ENCODE measurements at places on chromosomes 11 and 22.

DNA sequence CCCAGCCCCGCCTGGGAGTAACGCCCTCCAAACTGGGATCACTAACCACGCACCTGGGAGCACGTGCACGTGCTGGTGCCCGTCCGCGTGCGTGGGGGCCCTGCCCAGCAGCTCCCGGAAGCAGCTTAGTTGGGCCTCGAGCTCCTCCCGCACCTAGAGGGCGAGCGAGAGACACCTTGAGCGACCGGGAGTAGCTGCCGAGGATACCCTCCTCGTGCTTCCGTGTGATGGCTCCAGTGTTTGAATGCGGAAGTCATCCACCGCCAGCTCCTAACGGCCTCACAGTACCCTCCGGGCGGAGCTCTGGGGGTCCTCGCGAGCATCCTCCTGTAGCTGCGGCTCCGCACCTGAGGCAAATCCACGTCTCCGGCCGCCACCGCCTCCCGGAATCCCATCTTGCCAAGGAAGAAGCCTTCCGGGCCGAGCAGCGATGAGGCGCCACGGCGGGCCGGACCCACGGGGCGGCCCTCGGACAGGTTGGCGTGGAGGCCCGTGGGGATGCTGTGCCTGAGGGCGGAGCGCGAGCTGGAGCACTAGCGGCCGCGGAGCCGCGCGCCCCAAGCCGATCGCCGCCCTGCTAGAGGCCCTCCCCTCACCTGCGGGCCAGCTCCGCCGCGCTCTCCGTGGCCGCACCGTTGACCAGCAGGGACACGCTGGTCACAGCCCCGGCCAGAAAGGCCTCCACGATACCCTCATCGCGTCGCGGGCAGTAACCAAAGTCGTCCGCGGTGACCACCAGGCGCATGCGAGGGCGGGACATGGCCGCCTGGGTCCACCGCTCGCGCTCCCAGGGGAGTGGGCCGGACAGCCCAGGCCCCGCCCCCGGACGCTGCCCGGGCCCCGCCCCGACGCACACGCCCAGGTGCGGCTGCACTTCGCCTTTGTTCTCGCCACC, at the start of gene YDJC:
Gene YDJC, minus strand, starts transcription at position 768 of the 895 bp plus-strand sequence. Its CDS starts 8 bp downstream, at position 760.
- ATAC-seq = peak; percentile 95

DNA sequence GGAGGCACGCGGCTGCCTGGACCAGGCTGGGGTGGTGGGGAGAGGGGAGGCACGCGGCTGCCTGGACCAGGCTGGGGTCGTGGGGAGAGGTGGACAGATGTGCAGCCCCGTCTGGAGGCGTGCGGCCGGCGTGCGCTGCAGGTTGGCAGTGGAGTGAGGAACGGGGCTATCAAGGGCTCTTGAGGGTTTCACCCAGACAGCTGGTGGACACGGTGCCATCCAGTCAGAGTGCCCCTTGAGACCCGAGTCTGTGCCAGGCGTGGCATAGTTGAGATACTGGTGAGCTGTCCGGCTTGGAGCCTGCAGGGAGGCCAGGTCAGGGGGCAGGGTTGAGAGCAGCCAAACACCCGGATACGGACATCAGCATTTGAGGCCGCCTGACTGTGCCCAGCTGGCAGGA, 1.5 kb upstream of the GRAMD4 start:
- no peak for ATAC-seq

DNA sequence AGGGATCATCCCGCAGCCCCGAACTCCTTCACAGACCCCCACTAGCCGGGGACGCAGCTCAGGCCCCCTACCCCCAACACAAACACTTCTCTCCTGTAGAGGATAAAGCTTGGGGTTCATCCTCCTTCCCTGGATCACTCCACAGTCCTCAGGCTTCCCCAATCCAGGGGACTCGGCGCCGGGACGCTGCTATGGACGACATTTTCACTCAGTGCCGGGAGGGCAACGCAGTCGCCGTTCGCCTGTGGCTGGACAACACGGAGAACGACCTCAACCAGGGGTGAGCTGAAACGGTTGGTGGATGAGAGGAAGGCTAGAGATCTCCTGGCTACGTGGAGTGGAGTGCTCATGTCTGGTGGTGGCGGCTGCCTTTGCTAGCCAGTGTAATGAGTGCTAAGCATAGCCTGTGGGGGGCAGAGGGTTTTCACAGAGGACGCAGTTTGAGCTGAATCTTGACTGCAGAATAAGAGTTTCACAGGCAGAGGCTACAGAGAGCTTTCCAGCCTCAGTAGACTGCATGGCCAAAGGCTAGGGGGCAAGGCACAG, 580 bp downstream of the ILK start:
- peak; percentile 64 for ATAC-seq

DNA sequence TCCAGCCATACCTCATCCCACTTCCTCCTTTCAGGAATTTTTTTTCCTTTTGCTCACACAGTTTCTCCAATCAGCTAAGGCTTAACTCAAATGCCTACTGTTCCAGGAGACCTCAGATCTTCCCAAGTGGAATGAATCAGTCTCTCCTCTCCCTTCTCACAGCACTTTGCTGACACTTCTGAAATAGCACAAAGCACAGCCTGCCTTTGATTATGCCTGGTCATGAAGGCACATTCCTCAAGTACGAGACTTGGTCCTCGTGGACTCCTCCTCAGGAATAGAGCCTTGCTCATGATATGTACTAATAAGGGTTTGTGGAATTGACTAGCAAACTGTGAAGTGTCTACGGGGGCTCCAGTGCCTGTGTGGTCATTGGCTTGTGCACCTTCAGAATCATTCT, 176.7 kb upstream of the TENM4 start:
- no peak for ATAC-seq

- peak; percentile 78 for ATAC-seq
Observed at GRCh38 chr11:125772834-125773505, 5.7 kb downstream of the PATE2 start.

- ATAC-seq = peak; percentile 76
Observed at GRCh38 chr22:36036167-36036624, 7.6 kb upstream of the RBFOX2 start.

- ATAC-seq = no peak
Observed at GRCh38 chr11:78660471-78660870, 85.8 kb upstream of the NARS2 start.

DNA sequence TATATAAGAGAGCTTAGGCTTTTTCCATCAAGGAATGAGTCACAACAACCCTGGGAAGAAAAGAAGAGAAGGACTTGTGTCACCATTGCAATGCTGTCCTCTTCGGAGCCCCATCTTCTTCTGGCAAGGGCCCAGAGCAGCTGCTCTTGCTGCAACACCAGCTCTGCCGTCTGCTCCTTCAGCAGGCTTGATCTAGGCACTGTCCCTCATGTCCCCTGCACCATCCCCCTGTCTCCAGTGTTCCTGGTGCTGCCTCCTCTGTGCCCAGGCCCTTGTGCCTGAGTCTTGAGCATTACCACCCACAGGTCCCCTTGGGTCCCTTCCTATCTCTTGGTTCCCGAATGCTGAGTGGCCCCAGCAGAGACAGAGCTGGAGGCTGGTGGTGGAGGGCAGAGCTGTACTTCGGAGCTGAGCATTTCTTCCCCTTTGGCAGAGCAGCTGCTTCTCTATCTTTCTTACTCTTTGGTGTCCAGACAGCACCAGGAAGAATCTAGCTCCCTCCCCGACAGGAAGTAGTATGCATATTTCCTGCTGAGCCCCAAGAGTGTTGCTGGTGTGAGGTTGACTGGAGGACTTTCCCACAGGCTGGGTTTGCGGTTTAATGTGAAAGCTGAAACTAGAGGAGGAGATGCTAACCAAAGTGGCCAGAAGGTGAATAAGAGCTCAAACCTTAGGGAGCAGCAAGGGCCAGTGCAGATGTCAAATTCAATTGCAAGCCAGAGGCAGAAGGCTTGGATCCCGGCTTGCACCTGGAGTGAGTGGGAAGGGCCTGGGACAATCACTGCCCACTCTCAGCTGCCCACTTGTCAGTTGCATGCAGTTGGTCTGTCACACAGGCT, 27.8 kb downstream of the WEE1 start:
- ATAC-seq = peak; percentile 57

DNA sequence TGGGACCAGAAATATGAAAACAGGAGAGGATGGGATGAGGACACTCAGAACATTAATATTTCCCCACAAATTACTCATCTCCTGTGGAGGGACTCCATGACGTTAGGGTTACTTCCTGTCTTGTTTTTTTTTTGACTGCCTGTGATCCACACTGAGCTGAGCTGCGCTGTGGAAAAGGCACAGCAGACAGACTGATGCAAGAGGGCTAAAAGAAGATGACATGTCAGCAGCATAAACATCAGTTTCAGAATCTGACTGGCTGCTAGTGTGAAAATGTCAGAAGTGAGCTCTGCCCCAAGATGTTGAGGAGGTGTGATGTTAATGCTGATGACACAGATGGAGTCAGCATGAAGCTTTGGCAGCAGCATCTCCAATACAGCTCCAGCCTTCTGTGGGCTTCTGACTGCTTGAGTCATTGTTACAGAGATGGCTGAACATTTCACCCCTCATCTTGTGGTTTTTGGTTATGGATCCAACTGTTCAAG, 286.8 kb downstream of the BLID start:
- peak; percentile 96 for ATAC-seq

DNA sequence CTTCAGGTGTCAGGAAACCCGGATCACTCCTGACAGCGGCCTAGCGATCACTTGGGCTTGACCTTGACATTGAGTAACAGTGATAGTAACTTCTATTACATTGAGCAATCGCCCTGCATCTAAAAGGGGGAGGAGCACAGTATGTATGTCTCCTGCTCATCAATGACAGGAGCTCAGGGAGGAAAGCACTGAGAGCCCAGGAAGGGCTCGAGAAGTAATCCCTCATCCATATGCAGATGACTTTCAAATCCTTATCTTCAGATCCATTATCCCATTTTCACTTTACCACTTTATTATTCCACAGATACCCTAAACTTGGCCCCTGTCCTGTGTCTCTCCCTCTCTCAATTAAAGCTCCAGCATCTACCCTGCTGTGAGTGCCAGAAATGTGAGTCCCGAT, 47.8 kb downstream of the ABTB2 start:
- no peak for ATAC-seq

DNA sequence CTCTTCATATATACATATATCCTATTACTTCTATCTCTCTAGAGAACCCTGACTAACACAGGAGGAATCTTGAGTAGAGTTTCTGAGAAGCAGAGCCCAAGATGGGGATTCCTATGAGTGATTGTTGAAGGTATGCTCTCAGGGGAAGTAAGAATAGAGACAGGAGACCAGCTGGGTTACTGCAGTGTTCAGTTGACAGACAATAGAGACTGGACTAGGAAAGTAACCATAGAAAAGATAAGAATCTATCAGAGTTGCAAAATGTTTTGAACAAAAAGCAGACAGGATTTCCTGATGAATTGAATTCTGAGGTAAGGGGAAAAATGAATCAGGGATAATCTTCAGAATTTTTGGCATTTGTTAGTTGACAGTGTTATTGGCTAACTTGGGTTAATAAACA, 54.4 kb downstream of the SLC17A6 start:
- no peak for ATAC-seq

- no peak for ATAC-seq
Observed at GRCh38 chr11:68649851-68650555, 34.3 kb upstream of the GAL start.

DNA sequence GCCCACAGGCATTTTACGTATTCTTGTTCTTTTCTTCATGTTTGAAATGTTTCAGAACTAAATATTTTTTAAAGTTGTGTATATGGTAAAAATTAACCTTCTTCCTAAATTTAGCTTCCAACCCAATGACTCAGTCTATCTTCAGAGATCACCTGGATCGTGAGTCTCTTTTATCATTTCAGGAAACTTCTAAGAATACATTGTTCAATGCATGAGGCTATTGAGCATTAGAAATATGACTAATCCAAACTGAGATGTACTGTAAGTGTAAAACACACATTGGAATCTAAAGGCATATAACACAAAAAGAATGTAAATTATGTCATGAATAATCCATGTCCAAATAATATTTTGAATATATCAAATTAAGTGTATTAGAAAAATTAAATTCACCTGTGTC, 265.2 kb downstream of the LUZP2 start:
- ATAC-seq = no peak

- no peak for ATAC-seq
Observed at GRCh38 chr22:22810471-22810870, 77.1 kb upstream of the IGLL5 start.

DNA sequence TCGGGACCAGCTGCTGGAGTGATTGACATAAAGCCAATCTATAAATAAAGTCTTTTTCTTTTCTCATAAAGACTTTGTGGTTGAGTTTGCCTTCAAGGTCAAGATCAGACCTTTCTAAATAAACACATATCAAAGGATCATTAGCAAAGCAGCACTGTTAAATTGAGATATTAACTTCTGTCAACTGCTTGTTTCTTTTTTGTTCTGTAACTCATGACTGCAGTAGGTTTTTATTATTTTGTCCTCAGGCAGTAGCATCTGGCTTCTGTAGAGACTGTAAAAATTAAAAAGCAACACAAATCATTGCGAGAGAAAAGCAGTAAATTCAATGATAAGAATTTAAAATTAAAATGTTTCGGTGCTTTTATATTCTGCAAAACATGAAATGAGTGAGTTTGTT, 77.7 kb upstream of the NNMT start:
- ATAC-seq = no peak

DNA sequence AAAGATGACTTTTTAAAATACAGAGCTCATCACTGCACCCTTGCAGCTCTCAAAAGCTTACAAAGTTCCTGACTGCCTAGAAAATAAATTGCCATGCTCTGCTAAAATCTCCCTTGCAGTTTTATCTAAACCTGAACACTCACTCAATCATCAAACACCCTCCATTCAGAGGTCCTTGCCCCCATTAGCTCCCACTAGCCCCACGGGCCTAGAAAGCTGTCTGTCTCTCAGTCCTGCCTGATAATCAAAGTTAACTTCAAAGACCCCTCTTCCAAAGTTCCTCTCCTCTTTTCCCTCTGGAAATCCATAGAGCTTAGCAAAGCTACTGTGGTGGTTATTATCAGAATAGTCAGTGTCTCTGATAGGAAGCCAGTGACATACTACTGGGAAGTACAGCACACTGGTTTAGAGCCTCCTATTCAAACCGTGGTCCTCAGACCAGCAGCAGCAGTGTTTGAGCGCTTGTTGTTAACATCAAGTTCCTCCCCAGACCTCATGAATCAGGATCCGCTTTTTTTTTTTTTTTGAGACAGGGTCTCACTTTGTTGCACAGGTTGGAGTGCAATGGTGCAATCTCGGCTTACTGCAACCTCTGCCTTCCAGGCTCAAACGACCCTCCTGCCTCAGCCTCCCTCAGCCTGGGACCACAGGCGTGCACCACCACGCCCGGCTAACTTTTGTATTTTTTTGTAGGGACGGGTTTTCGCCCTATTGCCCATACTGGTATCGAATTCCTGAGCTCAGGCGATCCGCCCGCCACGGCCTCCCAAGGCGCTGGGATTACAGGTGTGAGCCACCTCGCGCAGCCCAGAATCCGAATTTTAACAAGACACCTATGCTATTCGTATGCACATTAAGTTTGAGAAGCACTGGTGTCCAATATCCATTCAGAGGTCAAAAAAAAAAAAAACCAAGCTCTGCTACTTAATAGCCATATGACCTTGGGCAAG, 1.2 kb downstream of the NDUFC2 start:
- ATAC-seq = no peak

GRCh38 chr11:68213135-68213515, at the start of gene KMT5B:
TSS of gene KMT5B (minus strand) at chr11:68213296. CDS start at chr11:68190076, 23,220 bp downstream.
- ATAC-seq = no peak
